Activated B cell treated with CpG ODN at 0.5 μM for 24 hours (primary cell): ENCODE measurements at places on chromosomes 4 and X.

- H3K27ac ChIP-seq, result no peak overlapping the region
- H3K4me1 ChIP-seq, result no peaks in the 10 kb centered on the region
- no peak overlapping the region for H3K4me3 ChIP-seq
- no peak for DNase-seq
- H3K36me3 ChIP-seq, result no peaks in the 10 kb centered on the region
These were observed 497.1 kb upstream of the TENM3 start for GRCh38 chr4:181745933-181746625.

- H3K4me1 ChIP-seq, result no peaks in the 10 kb centered on the region
- H3K27me3 ChIP-seq, result no peaks in the 10 kb centered on the region
- no peak overlapping the region for H3K4me3 ChIP-seq
These were observed 174.5 kb upstream of the SMIM31 start for GRCh38 chr4:164579270-164579942.

DNA sequence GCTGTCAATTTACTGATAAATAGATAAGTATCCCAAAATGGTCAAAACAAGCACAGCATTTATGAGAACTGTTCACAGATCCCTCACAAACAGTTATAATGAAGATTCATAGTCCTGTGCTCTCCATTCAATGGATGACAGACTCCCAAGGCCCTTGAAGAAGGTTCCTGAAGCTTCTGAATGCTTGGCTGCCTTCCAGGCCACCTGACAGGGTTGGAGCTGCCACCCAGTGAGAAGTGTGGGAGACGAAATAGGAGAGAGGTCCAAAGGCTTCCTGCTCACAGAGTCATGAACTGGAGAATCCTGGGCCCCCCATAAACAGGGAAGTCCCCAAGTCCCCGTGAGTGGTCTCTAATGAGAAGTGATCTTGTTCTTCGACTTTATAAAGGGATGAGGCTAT is 26.0 kb upstream of the ANXA3 start:
- no peaks in the 10 kb centered on the region for H3K36me3 ChIP-seq
- no peak for DNase-seq
- H3K4me1 ChIP-seq, result no peaks in the 10 kb centered on the region

DNA sequence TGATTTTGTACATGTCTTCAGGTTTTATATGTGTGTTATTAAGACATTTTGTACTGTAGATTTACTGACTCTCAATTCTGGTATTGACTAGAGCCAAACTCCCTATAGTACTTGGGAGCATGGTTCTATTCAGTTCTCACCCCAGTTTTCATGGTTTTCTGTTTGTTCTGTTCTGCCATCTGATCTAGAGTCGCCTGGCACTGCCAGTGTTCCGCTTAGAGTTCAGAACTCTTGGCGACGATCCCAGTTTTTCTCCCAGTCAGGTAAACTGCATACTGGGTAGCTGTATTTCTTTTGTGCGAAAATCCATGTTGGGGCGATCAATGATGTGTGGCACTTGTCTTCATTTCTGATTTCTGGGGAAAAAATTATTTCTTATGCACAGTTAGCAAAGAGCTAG is 78.0 kb downstream of the PHOX2B start:
- no peaks in the 10 kb centered on the region for H3K4me1 ChIP-seq
- no peaks in the 10 kb centered on the region for H3K36me3 ChIP-seq
- no peak for DNase-seq
- H3K27me3 ChIP-seq, result peaks cover 8% of the 10 kb centered on the region

GRCh38 chrX:17606231-17606630 is 131.1 kb upstream of the SCML1 start:
- H3K36me3 ChIP-seq, result no peaks in the 10 kb centered on the region
- DNase-seq, result no peak
- no peaks in the 10 kb centered on the region for H3K27me3 ChIP-seq
- H3K4me3 ChIP-seq, result no peak overlapping the region
- no peak overlapping the region for H3K27ac ChIP-seq

DNA sequence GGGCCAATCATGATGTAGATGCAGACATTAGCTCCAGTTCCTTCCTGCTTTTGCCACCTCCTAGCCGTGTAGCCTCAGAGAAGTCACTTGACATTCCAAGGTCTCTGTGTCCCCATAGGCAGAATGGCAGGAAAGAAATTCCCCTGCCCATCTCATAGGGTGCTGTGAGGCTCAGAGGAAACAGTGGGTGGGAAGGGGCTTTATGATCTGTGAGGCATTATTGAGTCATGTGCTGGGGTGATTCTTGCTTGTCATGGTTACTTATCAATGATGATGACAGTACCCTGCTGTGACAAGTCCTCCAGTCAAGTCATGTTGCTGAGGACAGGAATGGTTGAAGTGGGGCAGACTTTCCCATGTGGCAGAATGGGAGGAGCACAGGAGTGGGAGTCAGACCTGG is 63.7 kb downstream of the MSX1 start:
- H3K27me3 ChIP-seq, result peaks cover 8% of the 10 kb centered on the region
- H3K4me3 ChIP-seq, result no peak overlapping the region
- peaks cover 22% of the 10 kb centered on the region for H3K4me1 ChIP-seq
- DNase-seq, result no peak
- no peak overlapping the region for H3K27ac ChIP-seq

DNA sequence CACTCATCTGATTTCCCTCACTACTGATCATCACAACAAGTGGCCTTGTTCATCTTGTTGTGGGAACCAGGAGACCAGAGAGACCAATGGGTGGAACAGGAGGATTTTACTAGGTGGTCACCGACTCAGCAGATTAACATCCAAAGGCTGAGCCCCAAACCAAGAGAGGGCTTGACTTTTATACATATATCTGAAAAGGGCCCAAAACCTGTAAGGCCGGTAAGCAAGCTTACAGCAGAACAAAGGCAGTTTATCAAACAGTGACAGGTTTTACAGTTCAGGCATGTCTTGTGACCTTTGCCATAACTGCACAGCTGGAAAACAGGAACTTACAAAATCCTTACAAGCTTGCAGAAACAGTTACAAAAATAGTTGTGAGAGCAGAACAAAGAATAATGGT is 195.9 kb downstream of the OR13H1 start:
- H3K27ac ChIP-seq, result no peak overlapping the region
- H3K27me3 ChIP-seq, result no peaks in the 10 kb centered on the region
- no peak for DNase-seq
- H3K36me3 ChIP-seq, result peaks cover 8% of the 10 kb centered on the region
- H3K4me3 ChIP-seq, result no peak overlapping the region

- peaks cover 3% of the 10 kb centered on the region for H3K27me3 ChIP-seq
- no peaks in the 10 kb centered on the region for H3K4me1 ChIP-seq
- H3K4me3 ChIP-seq, result no peak overlapping the region
- H3K36me3 ChIP-seq, result no peaks in the 10 kb centered on the region
- no peak for DNase-seq
These were observed 17.8 kb downstream of the PSAPL1 start for GRCh38 chr4:7416745-7417432.
